ENCODE measurements at places on chromosomes 3 and 15.

- DNase-seq = no peak
These were observed 12.4 kb downstream of the TPM1 start for GRCh38 chr15:63054985-63055384.

DNA sequence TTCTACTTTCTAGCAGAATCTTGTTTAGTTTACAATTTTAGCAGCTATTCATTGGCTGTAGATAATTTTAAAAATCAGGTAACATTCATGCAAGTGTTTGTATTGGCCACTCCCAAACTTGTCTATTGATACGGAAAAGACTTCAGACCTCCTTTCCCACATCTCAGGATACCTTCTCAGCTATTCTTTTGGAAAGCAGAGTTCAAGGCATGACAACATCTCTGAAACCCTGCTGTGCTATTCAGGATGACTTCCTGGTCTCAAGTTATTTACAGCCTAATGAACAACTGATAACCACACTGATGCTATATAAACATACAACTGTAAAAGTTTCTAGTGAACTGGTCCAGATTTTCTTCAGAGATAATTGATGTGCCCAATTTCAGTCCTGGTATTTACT, 55.8 kb downstream of the DZIP3 start:
- DNase-seq = no peak

DNA sequence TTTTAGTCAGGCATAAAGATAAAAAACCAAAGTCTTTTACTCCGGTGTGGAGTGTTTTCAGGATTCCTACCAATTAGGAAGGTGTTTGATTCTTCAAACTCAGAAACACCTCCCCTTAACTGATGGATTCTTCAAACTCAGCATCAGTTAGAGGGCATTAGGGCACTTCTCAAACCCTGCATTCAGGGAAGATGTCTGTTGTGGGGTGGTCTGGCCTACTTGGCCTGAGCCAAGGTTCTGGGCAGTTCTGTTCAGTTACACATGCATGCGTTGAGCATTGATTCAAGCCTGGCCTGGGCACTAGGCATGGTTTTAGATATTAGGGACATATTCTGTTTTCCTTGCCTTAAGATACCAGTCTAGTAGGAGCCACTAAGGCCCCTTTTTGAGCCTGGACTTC, 1.0 kb downstream of the HGD start:
- no peak for DNase-seq

DNA sequence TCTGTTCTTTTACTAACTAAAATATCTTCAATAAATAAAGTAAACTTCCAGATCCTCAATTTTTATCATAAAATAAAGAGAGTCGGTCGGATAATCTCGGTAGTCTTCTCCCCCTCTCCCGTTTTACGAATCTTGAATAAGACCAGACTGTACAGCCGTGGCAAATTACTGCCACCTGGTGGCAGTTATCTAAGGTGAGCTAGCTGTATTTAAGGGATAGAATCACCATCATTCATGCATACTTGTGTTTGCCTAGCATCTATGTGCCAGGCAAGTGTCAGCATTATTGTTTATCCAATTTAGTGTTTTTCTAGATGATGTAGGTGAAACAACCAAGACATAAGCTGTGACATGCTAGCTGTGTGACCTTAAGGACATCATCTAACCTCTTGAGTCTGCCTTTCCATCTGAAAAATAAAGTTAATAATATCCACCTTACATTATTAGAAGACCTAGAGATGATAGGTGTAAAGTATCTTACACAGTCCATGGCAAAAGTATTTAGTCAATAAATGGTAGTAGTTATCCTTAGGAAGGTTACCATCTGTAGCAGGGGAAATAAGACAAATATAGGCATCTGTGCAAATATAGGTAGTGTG, 21.3 kb downstream of the DUT start:
- peak; percentile 31 for DNase-seq

- no peak for DNase-seq
These were observed 188.5 kb upstream of the RBMS3 start for GRCh38 chr3:29092348-29092747.

DNA sequence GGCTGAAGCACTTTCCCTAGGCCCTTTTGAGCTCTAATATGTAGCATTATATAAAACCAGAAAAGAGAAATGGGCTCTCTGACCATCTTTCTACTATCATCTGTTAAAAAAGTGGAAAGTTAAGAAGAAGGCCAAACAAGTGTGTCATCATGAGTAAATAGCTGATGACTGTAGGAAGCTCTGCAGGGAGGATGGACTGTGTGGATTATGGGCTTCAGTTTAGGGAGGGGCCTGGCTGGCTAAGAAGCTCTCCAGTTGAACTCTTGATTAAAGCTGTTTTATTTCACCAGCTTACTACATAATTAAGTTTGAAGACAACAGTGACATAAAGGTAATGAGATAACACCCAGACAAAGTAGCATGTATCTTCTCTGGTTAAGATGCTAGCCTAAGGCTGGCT, 30.6 kb downstream of the INTS14 start:
- no peak for DNase-seq

GRCh38 chr3:115698851-115699591, 75.7 kb downstream of the GAP43 start:
- DNase-seq = no peak

- DNase-seq = no peak
These were observed 536.7 kb upstream of the TBL1XR1 start for GRCh38 chr3:177733936-177734335.

- no peak for DNase-seq
These were observed 30.7 kb upstream of the RPS17 start for GRCh38 chr15:82570721-82571508.

DNA sequence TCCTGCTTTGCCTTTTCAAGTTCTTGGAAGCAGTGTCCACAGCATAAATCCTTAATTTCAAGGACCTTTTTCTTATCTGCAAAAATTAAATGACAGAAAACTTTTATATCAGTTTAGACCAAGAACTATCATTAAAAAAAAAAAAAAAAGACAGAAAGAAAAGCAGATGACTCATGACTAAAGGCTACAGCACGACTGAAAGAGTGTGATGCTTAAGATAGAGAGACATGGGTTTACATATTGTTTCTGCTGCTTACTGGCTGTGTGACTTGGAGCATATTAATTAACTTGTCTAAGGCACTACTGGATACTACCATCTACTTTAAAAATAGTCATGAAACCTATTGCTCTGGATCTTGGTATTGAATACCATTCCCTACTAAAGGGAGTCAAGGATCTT, 62.3 kb downstream of the CEP152 start:
- no peak for DNase-seq

DNA sequence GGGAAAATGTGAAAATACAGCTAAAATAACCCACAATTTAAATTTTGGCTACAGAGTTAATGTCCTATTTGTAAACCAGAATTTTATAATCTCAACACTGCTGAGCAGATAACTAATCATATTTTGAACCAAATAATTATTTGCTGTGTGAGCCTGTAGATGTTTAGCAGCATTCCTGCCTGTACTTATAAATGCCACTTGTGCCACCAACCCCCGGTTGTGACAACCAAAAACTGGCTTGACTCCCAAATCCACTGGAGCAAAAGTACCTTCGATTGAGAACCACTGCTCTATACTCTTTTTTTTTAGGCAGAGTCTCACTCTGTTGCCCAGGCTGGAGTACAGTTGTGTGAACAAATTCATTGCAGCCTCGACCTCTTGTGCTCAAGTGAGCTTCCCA, 78.5 kb downstream of the CNTN6 start:
- no peak for DNase-seq

DNA sequence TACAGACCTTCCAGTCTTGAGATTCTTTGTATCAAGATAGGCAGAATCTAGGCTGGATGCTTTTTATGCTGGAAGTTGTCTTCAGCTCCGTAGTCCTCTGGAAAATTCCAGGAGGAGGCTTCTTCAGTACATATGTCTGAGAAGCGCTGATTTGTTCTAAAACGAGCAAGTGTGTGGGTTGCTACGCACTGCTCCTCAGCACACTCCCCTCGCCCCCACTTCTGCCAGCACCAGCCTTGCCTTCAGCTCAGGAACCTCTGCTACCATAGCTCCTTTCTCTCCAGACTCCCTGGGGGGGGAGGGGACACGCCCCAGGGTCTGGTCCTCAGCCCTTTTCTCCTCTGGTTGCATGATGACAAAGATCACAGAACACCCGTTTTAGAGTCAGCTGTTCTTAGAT, 75.5 kb upstream of the TRA2B start:
- DNase-seq = no peak

DNA sequence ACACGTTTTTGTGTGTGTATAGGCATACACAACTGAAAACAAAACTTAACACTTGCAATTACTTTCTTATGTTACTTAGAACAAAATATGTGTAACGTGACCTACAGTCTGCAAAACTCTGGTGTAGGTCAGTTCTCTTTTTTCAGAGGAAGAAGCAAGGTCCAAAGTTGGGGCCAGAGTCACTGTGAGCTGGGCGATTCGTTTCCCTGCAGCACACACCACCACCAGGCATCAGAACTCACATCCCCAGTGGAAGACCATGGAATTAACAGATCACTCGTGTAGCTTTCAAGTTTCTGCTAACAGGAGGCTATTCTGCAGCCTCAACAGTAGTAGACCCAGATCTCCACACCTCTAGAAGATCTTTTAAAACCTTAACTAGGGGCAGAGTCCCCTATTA, 25.8 kb downstream of the ANP32A start:
- no peak for DNase-seq

GRCh38 chr3:135218782-135219181, 423.7 kb downstream of the EPHB1 start:
- DNase-seq = no peak

- peak; percentile 5 for DNase-seq
These were observed 285.1 kb downstream of the LPP start for GRCh38 chr3:188439080-188439479.

DNA sequence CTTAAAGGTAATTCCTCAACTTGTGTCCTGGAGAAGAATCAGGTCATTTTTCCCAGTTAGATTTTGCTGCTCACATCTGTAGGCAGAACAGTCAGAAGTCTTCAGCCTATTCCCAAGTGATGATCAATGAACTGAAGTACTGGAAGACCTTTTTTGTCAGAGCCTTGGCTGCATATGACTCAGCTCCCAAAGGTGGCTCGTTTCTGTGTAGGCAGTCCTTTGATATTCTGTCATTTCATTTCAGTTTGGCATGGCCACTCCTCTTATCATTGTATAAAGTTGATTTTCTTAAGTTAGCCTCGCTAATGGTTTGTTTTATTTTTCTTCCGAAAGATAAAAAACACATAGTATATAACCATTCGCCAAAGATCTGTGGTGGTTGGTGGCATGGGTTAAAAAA, 90.7 kb downstream of the KLHL25 start:
- no peak for DNase-seq

- DNase-seq = no peak
These were observed 35.4 kb upstream of the SPRED1 start for GRCh38 chr15:38217191-38217595.

DNA sequence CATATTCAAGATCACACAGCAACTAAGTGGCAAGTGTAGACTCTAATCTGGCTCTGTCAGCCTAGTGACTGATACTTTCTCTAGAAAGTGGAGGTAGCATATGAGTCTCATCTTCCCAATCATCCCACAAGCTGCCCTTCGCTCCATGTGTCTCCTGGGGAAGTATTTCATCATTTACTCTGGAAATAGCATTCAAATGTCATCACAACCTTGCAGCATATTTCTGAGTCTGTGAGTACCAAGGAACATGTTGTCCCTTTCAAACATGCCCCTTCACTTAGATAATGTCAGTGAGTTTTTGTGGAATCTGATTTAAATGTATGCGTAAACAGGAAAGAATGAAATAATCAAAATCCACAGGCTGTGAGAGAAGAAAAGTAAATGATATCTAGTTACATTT, 322.9 kb downstream of the SLC9A9 start:
- DNase-seq = no peak

GRCh38 chr3:29514912-29515311, 234.0 kb downstream of the RBMS3 start:
- no peak for DNase-seq

- no peak for DNase-seq
These were observed 134.8 kb downstream of the ASB7 start for GRCh38 chr15:100737214-100737613.

DNA sequence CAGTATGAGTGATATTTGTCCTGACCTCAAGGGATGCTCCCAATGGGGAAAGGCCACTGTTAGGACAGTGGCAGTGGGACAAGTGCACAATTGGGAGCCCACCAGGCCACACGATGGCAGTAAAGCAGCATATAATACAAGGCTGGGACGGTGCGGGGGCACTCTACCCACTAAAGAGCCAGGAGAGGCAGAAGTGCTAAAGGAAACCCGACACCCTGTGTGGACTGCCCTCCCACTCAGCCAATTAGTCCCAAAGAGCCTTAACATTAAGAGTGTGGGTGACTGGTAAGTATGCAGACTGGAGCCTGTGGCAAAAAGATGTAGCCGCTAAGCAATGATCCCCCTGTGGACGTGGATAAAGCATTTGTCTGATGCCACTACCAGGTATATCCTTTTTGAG, 8.2 kb upstream of the ZNF589 start:
- peak; percentile 42 for DNase-seq

GRCh38 chr15:94086341-94086740, 145.0 kb upstream of the MCTP2 start:
- no peak for DNase-seq

DNA sequence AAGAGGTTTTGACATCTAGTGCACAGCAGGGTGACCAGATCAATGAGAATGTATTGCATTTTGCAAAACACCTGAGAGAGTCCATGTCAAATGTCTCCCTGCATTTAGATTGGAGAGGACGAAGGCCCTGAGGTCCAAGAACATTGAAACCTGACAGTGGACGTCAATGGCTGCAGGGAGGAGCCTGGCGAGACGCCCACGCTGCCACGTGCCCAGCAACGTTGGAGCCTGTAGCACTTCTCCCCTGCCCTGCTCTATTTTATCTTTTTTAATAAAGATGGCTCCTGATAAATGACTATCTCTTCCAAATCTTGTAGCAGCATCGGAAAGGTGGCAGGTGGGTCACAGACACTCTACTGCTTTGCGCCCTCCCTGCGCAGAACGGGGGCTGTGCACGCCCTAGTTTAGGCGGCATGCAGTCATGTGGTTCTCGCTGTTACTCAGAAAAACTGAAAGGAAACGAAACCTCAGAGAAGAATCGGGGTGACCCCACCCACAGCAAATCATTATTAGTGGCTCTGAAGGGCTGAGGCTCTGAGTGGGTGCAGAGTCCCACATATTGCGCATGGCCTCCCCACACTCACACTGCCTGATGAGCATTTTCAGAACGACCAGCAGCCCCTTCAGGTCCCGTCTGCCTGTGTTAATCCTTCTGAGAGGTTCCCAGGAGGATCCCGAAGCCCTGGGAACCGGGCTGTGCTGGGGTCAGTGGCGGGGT, 62.5 kb upstream of the TAMM41 start:
- no peak for DNase-seq
